Hematopoietic multipotent progenitor cell treated with erythropoietin and hydrocortisone succinate and interleukin-3 and kit ligand, for 4 days (in vitro differentiated cells): ENCODE measurements at places on chromosomes 5 and 9.

DNA sequence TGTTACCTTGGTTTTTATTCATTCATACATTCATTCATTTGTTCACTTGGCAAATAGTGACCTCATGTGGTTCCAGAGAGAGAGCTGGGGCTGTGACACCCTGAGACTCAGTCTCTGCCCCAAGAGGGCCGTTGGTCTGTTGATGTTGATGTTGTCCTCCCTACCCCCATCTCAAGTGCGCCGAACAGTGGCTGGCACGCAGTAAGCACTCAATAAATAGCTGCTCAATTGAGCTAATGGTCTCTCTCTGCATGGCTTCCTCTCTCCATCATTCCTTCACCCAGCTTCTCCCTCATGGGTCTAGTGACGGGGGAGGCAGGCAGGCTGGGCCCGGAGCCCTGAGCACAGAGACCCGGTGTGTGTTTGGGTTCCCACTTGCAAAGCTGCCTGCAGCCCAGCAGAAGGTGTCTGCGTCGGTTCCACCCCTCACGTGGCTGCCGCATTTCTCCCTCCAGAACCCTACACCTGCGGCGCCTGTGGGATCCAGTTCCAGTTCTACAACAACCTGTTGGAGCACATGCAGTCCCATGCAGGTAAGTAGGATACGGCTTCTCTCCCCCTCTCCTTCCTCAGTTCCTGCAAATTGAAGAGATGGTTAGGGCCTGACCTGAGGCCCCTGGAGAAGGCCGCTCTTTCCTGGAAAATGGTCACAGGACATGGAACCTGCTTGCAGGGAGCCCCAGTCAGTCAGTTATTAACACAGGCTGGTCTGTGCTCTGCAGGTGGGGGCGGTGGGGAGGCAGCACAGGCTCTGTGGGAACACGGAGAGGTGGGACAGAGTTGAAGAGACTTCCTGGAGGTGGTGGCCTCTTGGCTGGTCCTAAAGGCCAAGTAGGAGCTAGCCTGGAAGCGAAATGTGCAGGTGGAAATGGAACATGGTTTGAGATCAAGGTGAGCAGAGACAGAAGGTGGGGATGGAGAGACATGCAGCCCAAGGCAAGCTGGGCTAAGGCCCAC is 42.0 kb downstream of the AMBP start:
- no peak for DNase-seq

- no peak for DNase-seq
These were observed 39.8 kb upstream of the TLE1 start for GRCh38 chr9:81729135-81729534.

DNA sequence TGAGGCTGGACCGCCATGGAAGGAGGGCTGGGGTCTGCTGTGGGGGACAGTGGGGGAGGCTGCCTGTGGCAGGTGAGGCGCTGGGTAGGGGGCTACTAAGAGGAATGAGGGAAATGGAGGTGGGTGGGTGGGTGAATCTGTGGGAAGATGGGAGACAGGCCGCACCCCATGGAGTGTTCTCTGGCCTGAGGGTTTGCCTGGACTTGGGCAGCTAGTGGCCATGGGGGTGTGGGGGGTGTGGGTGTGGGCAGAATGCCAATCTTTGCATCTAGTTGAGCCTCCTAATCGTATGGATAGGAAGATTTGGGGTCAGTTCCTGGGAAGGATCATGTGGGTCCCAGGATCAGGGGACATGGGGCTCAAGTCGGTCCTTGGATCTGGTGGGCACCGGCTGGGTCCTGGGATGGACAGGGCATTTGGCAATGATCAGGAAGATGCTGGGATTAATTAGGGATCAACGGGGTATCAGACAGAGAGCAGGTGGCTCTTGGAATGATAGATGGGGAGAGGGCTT is 518 bp downstream of the ZDHHC12 start:
- DNase-seq, result peak; percentile 28

GRCh38 chr9:36204906-36205547 is 14.3 kb downstream of the CLTA start:
- DNase-seq, result no peak

GRCh38 chr9:135079018-135079417 is 8.4 kb upstream of the OLFM1 start:
- DNase-seq, result no peak

DNA sequence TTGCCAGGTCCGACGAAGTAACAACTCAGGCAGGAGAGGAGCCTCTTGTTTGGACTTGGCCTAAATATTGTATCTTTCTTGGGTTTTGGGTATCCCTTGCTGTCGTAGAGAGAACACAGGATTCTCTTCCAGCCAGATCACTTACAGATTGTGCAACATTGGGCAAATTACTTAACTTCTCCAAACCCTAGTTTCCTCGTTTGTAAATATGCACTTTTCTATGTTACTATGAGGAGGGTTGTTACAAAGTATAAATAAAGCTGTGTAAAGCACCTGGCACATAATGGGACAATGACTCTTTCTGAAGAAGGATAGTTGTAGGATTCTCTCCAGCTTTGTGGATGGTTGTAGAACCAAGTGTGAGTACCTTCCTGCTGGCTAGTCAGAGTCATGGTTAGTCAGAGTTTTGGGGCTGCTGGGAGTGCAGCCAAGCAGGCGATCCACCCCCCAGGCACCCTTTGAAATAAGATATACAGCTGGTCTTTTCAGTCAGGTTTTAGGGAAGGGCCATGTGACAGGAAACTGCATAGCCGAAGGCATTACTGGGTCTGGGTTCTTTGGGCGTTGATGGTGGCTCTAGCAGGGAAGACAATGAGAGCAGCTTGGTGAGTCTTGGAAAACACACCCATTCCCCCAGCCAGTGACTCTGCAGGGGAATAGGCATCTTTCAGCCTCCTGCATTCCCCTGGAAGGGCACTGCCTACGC is 49.9 kb upstream of the GDNF start:
- DNase-seq, result peak; percentile 7

GRCh38 chr5:132773601-132774355 is 3.3 kb downstream of the SEPTIN8 start:
- DNase-seq, result peak; percentile 45

- DNase-seq, result no peak
These were observed 539.6 kb upstream of the CLINT1 start for GRCh38 chr5:158398360-158399201.

DNA sequence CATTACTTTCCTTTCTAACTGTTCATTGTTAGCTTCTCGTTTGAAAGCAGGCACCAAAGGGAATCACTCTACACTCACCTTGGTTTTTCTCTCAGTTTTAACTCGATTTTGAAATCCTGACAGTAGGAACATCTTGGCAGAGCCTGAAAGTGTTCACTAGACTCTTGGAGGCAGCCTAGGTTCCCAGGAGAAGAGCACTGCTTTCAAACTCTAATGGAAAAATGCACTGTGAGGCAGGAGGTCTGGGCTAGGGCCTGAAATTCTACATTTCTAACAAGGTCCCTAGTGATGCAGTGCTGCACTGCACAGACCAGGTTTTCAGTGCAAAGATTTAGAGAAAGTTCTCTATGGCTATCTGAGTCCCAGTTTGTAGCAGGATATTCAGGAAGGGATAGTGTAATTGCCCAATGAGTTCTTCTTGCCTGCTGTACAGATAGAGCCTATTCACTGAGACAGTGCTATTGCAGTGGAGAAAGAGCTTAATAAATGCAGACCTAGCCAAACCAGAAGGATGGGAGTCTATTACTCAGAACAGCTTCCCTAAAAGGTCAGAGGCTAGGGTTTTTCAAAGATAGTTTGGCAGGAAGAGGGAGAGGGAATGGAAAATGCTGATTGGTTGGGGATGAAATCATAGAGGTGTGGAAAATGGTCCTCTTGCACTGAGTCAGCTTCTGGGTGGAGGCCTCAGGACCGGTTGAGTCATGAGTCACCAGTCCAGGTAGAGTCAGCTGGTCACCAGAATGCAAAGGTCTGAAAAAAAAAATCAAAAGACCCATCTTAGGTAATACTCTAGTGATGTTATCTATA is 153.9 kb downstream of the GPBP1 start:
- no peak for DNase-seq

DNA sequence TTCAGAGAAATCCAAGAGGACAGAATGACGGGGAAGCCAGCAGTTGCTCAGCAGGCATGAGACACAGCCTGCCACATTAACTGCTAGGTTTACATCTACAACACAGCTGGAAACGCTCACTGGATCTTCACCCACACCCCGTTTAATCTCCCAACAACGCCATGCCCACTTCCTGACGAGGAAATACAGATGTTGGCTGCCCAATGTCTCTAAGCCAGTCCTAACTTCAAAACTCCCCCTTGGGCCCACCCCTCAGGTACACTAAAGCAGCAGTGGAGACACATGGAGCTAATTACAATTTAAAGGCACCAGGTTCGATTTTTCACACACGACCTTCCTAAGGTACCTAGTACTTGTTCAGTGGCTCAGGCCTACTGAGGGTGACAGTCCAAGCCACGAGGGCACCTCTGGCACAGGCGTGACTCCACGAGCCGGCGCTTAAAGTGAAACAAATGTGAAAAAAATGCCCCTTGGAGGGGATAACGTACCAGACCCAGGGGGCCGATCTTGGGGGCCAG is 904 bp downstream of the RPL12 start:
- peak; percentile 63 for DNase-seq

DNA sequence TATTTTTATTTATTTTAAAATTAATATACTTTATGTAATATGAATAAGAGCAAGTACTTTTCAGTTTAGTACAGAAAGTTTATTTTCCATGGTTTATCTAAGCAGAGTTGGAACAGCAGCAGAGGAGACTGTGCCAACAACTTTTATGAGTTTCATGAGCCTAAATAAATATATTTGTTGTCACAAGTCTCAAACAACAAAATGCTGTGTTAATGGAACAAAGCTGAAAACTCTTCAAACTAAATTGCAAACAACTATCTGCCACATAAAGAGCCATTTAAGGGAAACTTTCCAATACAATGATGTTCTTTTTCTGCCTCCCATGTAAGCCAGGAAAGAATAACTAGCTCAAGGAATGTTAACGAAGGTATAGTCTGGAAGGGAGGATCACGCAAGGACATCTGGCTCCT is 96.1 kb downstream of the FBN2 start:
- no peak for DNase-seq

DNA sequence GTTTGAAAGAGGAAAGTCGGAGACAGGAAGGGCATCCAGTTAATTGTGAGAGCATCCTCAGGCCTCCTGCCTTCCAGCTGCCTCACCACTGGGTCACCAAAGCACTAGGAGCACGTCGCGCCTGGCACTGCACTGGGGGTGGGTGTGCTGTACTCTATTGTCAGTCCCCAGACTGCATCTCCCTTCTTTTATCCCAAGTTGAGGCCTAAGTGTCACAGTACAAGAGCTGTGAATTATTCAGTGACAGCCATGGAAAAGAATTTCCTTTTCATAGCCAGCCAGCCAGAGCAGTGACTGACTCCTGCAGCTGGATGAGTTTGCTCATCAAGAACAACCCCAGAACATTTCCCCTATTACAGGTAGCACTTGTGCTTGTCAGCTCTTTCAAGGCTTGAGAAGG is 16.3 kb downstream of the CLTA start:
- no peak for DNase-seq

- no peak for DNase-seq
These were observed 412.8 kb upstream of the PIK3R1 start for GRCh38 chr5:67802766-67803165.

DNA sequence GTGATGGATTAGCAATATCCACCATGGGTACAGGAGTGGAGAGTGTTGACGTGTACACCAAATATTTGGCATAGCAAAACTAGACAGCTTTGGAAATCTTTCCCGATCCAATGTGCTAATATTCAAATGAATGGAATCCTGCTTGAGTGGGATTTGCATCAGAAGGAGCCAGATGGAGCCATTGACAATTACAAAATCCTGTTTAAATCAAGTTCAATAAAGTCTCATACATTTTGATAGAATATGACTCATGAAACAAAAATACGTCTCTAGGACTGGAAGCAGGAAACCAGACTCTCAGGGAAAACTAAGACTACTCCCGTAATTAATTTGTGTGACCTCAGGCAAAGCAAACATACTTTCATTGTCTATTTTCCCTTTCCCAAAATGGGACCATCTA is 13.0 kb downstream of the TNC start:
- DNase-seq, result no peak

DNA sequence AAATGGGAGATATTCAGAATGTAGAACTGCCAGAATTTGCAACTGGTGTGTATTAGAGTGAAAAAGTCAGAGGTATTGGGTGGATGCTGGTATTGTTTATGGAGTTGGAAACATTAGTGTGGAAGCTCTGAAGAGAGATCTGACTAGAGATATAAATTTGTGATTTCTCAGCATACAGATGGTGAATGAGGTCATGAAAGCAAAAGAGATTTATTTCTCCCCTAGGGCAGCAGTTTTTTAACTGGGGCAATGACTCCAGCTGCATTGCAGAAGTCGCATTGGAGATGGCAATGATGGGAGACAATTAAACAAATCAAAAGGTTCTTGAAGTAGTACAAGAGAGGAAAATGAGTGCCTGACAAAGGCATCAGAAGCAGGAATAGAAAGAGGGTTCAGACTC is 64.9 kb downstream of the CETN3 start:
- no peak for DNase-seq

GRCh38 chr9:93577078-93577974 is 942 bp downstream of the PHF2 start:
- DNase-seq, result peak; percentile 48

GRCh38 chr5:16842896-16843295 is 93.2 kb downstream of the MYO10 start:
- DNase-seq, result peak; percentile 25

DNA sequence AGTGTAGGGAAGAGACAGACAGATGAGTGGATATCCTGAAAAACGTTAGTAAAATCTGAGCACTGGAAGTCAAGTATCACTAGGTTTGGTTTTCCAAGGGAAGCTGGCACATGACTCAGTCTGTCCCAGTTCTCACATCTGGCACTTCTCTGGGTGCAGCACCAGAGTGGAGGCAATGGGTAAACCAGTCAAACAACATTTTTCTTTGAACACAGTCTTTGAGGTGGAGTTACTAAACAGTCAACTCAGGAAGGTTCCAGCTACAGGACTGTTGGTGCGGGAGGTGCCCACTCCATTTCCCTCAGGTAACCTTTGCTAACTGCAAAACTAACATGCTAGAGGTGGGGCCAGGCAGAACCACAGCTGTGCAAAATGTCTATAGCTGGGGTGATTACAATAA is 301.4 kb upstream of the RFX3 start:
- no peak for DNase-seq

DNA sequence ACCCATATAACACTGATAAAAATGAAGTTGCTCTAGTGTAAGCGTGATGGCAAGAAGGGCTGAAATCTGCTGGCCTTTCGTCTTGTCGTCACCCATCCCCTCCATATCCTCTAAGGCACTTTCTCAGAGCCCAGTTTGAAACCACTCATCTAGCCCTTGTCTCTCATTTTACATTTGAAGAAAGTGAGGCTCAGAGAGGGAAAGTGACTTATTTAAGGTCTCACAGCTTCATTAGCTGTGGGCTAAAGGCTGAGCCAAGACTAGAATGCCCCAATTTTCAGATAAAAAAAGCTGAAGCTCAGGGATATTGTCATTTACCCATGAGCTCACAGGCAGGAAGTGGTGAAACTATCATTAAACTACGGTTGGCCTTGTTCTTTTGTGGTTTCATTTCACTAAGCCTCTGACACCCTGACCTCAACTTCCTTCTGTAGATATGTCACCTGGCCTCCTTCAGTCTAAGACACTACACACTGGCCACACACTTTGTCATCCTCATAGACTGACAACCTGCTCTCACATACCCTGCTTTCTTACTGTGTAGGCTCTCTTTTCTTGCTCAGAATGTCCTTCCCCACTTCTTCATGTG is 176.7 kb upstream of the DMAC1 start:
- DNase-seq, result peak; percentile 97

GRCh38 chr5:125042261-125042890 is 295.9 kb upstream of the ZNF608 start:
- DNase-seq, result no peak
